ENCODE measurements at places on chromosomes 1 and 21.

DNA sequence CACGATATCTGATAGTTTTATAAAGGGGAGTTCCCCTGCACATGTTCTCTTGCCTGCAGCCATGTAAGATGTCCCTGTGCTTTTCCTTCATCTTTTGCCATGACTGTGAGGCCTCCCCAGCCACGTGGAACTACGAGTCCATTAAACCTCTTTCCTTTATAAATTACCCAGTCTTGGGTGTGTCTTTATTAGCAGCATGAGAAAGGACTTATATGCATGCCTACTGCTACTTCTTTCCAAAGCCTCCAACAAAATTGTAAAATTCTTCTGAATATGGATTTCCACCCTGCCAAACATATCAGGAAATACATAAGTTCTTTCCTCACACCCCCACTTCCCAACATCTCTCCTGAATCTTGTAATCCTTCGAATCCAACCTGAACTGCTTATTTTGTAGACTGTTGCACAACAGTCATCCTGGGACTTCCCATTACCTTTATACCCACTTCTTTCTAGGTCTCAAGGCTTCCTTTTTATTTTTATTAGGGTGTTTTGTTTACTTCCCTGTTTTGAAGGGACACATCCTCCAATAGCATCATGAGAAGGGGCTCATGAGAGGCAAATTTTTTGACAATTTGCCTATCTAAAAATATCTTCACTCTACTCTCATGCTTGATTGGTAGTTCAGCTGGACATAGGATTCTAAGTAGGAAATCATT is 67.5 kb upstream of the MUTYH start:
- DNase-seq, result no peak

GRCh38 chr1:81221564-81221963 is 579.2 kb upstream of the ADGRL2 start:
- no peak for DNase-seq

GRCh38 chr21:37266515-37267221 is 466 bp downstream of the VPS26C start:
- no peak for DNase-seq

DNA sequence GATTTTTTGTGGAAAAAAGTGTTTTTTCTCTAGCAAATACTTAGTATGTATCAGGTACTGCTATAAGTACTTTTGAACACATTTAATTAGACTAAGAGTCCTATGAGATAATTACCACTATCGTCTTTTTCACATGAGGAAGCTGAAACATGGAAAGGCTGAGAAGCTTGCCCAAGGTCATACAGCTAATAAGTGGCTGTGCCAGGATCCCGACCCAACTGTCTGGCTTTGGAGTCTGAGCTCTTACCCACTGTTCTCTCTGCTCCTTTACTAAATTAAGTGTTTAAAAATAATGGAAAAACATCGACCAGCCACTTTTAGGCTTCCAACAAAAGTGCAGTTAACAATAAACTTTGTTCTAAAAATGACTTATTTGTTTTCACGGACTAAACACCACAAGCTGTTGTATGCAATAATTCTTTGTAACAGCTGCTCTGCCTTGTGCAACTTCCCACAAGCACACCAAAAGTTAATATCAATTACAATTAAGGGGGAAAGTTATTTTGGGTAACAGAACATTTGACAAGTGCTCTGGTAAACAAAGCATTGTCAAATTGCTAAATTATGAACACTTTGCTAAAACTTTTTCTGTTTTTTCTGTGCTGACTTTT is 75.7 kb downstream of the CRB1 start:
- DNase-seq, result no peak

DNA sequence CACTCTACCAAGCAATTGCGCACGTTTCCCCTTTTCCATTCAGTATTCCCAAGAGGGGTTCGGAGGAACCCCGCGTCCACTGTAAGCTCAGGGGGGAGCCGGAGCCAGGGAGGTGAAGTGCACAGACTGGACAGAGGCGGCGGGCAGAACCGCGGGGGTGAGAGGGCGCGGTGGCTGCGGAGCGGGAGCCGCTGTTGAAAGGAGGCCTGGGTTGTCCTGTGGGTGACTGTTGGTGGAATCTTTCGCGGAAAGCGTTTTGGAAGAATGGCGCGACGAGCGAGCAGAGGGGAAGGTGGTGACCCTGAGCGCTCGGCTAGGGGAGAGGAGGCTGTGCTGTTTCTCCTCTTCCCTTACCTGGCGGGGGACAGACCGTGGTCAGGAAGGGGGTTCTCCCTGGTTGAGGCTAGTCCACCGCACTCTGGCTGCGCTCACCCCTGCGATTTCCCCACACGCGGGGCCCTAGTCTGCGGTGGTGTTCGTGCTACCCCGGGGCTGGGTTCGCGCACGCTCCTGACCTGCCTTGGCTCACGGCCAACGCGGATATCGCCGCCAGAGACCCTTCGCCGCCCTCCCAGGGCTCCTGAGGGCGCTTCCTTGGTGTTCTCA is 92.8 kb downstream of the PRKAB2 start:
- no peak for DNase-seq

Data from stimulated activated CD4-positive, alpha-beta T cell treated with anti-CD3 and anti-CD28 coated beads, TNF-alpha, amount 100 ng/mL, for 1 hour (primary cell).